ENCODE measurements at places on chromosomes 12 and 14.

DNA sequence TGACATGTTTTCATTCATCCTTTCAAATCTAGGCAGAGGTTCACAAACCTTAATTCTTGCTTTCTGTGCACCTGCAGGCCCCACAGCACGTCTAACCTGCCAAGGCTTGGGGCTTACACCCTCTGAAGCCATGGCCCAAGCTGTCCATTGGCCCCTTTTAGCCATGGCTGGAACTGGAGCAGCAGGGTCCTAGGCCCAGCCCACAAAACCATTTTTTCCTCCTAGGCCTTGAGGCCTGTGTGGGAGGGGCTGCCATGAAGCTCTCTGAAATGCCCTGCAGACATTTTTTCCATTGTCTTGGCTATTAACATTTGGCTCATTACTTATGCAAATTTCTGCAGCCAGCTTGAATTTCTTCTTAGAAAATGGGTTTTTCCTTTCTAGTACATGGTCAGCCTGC is 547.5 kb downstream of the KCNH5 start:
- DNase-seq: no peak

DNA sequence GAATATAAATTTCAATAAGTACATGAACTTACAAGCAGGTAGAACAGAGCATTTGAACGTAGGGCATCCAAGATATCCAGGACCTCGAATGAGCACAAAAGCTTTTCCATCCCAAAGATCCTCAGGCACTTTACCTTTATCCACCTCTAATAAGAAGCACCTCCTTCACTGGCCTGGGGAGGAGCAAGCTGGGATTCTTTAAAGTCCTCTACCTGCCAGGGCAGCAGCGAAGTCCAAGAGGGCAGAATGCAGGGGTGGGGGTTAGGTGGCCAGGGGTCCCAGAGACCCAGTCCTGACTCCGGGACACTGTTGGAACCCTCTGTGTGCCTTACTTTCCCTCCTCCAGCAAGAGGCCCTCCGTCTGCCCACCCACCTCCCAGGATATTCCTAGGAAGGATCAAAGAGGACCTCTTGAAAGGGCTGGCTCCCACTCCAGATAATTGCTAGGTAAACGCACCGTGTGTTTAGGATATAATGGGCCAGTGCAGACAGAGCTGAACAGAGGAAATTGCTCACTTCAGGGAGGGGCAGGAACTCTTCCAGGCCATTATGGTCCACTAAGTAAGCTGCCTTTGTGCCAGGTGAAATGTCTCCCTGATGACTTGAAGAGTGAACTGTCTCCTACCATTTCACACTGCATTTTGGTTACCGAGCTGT is 68.1 kb downstream of the TTC9 start:
- no peak for DNase-seq

DNA sequence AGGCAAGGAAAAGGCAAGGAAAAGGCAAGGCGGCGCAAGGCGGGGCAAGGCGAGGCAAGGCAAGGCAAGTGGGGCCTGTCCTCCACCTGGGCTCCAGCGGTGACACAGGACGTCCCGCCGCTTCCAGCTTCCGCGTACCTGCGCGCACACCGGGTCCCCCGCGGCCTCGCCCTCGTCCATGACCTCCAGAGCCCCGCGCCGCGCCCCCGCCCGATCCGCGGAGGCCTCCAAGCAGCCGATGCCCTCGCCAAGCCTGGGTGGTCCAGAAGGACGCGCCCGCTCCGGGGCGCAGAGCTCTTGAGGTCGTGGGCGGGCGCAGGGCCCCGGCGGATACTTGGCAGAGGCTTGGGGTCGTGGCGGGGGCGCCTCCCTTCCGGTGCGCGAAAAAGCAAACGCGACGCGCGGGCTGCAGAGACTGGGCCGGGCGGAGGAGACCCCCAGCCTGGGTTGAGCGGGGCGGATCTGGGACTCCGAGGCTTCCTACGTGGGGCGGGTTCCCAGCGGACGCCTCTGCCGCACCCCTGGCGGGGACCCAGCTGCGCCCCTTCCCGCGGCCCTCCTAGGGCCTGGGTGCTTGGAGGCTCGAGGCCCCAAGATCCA is 60.8 kb upstream of the EIF5 start:
- no peak for DNase-seq

DNA sequence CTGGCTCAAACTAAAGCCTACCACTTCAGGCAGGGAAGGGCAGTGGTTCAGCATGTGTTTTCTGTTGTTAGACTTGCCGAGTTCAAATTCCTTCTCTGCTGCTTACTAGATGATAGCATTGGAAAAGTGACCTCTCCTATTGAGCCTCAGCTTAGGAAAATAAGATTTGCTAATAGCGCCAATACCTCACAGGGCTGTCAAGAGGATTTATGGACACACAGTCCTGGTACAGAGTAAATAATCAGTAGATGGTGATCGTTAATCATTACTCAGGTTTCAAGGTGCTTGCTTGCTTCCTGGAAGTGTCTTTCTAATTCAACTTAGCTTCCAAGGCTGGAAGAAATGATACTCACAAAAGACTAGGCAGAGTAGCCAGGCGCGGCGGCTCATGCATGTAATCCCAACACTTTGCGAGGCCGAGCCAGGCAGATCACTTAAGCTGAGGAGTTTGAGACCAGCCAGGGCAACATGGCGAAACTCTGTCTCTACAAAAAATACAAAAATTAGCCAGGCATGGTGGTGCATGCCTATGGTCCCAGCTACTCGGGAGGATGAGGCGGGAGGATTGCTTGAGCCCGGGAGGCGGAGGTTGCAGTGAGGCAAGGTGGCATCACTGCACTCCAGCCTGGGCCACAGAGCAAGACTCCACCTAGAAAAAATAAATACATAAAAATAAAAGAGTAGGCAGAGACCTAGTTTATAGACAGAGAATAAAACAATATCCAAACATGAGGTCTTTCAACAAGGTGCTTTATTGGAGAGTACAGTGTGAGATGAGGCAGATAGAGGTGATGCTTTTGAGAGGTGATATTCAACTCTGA is 6.0 kb downstream of the PLA2G1B start:
- no peak for DNase-seq

- DNase-seq: no peak
These were observed 7.0 kb downstream of the ACVRL1 start for GRCh38 chr12:51914034-51914923.

GRCh38 chr12:76876696-76877229 is 2.1 kb downstream of the CSRP2 start:
- no peak for DNase-seq

GRCh38 chr12:56634242-56634836 is 4.2 kb upstream of the BAZ2A start:
- DNase-seq: no peak

DNA sequence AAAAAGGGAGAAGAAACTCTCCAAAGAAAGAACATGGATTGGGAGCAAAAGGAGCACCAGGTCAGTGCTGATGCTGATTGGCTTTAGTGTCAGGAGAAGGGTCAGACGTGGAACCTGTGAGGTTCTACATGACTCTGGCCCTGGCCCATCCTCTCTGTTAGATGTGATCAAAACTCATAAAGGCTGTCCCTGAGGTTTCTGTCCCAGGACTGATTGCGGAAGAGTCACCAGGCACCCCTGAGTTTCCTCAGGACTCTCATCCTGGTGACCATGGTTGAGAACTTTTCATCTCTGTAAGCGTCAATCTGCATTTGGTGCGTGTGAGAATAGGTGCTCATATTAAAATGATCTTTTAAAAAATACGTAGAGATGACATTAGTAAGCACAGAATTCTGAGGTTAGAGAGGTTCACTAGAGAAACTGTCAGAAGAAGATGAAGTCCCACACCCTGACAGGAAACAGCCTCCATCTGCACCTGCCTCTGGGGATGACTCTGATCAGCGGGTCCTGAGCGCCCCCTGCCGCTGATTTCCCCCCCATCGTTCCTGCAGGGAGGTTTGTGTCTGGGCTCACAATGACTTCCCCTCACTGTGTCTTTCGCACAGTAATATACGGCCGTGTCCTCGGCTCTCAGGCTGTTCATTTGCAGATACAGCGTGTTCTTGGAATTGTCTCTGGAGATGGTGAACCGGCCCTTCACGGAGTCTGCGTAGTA is 741.8 kb downstream of the TMEM121 start:
- DNase-seq: peak; percentile 97

DNA sequence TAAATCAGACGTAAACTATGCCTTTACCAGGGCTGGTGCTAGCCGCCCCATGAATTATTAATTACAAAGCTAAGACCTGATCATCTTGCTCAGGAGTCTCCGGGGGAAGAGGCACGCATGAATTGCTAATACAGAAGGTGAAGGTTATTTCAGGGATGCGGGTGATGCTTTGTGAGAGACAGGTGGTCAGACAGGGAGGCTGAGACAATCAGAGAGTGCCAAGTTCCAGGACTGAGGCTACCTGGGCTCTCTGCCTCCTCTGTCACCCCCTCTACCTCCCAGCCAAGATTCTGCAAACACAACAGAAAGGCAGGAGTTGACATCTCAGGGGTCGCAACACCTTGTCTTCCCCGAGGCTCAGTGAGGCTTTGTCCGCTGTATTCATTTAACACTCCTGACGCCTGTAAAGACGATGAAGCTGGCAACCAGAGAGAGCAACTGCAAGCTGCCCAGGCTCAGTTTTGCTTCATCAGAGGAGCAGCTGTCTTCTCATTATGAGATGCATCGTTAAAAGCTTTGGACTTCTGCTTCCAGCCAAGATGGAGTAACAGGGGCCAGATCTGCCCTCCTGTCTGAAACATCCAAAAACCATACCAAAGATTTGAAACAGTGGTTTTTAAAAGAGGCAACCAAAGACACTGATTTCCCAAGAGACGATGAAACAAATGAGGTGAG is 46.6 kb downstream of the PRIMA1 start:
- no peak for DNase-seq

- DNase-seq: no peak
These were observed 34.1 kb downstream of the ERH start for GRCh38 chr14:69363964-69364363.

- no peak for DNase-seq
These were observed 36.4 kb downstream of the PKP2 start for GRCh38 chr12:32860192-32860591.

GRCh38 chr14:104078031-104078455 is 7.5 kb upstream of the ASPG start:
- peak; percentile 24 for DNase-seq

GRCh38 chr12:193261-193660 is 20.7 kb downstream of the SLC6A12 start:
- no peak for DNase-seq

GRCh38 chr14:96863327-96863985 is 66.3 kb downstream of the VRK1 start:
- no peak for DNase-seq

DNA sequence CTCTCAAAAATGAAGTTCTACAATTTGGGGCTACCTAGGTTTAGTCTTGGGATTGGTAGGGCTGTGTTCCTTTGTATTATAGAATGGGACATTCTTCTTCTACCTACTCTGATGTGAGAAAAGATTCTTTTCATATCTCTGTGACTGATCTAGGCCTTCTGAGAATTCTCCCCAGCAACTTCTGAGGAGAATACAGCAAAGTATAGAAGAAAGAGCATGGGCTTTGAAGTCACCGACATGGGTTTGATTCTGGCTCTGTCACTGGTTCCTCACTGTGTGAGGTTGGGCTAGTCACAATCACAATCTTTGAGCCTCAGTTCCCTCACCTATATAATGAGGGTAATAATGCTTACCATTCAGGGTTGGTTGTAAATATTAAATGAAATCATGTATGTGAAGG is 5.0 kb downstream of the ATN1 start:
- DNase-seq: no peak

- DNase-seq: no peak
These were observed 149.5 kb downstream of the ETV6 start for GRCh38 chr12:11798856-11799501.

- DNase-seq: no peak
These were observed 21.8 kb downstream of the HOXC4 start for GRCh38 chr12:54075409-54075808.

DNA sequence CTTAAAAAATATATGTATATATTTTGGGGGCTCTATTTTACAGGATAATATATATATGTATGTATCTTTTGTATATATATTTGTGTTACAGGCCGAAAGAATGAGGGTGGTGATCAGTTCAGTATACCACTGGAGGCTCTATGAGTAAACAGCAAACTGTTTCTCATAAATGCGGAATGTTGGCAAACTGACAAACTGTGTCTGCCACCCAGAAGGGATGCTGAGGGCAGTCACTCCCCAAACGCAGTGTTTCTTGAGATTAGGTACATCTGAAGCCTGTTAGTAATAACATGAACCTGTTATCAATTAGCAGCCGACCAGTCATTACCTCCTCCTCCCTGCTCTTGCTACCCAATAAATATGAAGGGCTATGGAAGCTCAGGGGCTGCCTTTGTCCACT is 20.8 kb downstream of the TNFAIP2 start:
- no peak for DNase-seq

DNA sequence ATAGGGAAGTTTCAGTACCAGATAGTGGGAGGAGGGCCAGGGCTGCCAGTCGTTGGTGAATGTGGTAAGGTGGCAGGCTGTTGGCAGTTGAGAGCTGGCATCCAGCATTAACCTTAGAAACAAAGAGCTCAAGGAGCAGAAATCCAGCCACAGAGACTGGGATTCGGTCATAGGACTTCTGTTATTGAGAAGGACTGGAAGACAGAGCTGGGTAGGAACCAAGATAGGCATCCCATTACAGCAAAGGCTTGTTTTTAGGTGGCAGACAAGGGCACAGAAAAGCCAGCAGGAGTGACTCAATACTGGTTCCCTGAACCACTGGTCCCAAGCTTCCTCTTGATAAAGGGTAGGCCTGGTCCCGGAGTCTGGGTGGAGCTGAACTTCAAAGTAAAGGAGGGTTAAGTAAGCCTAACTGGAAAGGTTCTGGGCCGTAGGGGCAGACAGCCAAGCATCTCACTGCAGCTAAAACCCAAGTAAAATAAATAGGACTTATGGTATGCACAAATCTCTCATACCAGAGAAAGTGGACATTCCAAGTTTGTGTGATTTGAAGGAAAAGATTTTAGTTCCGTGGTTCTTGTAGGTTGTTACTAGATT is 147.9 kb downstream of the ETV6 start:
- peak; percentile 47 for DNase-seq

GRCh38 chr12:46517579-46517962 is 145.0 kb upstream of the SLC38A2 start:
- DNase-seq: no peak

GRCh38 chr14:52860910-52861309 is 69.5 kb upstream of the GNPNAT1 start:
- DNase-seq: no peak

- DNase-seq: no peak
These were observed 8.1 kb upstream of the P2RX7 start for GRCh38 chr12:121124402-121125109.

GRCh38 chr14:101554991-101555668 is 6.2 kb upstream of the DIO3 start:
- no peak for DNase-seq

DNA sequence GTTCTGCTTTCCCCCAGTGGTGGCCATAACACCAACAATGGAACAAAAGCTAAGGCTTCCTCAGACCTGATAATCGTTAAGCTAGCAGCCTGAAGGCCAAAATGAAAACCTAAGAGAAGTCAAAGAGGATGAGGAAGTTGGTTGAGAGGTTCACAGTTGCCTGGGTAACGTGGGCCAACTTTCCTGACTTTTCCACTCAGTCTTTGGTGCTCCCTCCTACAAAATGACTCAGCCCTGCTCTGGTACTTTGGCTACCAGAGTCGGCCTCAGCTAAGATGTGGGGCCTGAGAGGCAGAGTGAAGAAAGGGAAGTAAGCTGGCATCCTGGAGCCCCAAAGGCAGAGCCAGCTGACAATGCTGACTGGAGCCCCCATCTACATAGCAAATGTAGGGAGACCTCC is 14.9 kb upstream of the FKBP11 start:
- peak; percentile 97 for DNase-seq

Data from bone marrow (tissue), 2 donors.